ENCODE measurements at places on chromosomes 7 and 10. TPM values are rescaled to one million over a fixed set of nuclear protein-coding genes. Genes with fewer than 3 reads are reported as not detected.

DNA sequence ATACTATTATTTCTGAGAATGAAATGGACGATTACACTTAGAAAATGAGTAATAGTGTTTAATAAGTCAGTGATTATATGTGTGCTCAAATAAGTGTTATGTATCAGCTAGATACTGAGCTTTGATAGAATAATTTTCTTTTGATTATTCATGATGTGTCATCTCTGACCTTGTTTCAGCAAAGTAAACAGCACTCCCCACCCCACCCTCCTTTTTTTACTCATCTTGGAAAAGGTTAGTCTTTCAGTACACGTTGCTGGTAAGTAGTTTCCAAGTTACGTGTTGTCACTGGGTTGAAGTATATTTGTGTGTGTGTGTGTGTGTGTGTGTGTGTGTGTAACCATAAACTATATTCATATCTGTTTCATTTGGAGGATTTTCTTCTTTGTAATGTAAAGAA, 84.1 kb downstream of the GNAI1 start:
- no peaks in the 10 kb centered on the region for H3K4me1 ChIP-seq
- no peak overlapping the region for H3K4me3 ChIP-seq
- no peaks in the 10 kb centered on the region for H3K27me3 ChIP-seq
- DNase-seq = no peak

GRCh38 chr10:86113983-86114382, 252.6 kb downstream of the GRID1 start:
- no peak for DNase-seq
- no peaks in the 10 kb centered on the region for H3K36me3 ChIP-seq
- H3K27me3 ChIP-seq = no peaks in the 10 kb centered on the region
- no peak overlapping the region for H3K27ac ChIP-seq

DNA sequence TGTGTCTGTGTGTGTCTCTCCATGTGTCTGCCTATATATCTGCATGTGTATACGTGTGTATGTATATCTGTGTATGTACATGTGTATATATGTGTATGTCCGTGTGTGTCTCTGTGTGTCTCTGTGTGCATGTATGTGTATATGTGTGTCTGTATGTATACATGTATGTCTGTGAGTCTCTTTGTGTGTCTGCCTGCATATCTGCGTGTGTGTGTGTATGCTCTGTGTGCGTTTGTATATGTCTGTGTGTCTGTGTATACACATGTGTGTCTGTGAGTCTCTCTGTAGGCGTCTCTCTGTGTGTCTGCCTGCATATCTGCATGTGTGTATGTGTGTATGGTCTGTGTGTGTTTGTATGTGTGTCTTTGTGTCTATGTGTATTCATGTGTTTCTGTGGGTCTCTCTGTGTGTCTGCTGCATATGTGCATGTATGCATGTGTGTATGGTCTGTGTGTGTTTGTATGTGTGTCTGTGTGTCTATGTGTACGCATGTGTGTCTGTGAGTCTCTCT, 23.7 kb upstream of the KLF6 start:
- H3K4me3 ChIP-seq = no peak overlapping the region
- no peaks in the 10 kb centered on the region for H3K27me3 ChIP-seq
- no peak for DNase-seq
- peaks cover 17% of the 10 kb centered on the region for H3K4me1 ChIP-seq

The PRKCQ gene
- total RNA-seq = 11.6 TPM

The LIPM gene
- not detected for total RNA-seq

Data from Peyer's patch (tissue), 4 donors.